Activated CD8-positive, alpha-beta memory T cell treated with anti-CD3 and anti-CD28 coated beads for 1 hour (primary cell): ENCODE measurements at places on chromosomes 13 and 19.

DNA sequence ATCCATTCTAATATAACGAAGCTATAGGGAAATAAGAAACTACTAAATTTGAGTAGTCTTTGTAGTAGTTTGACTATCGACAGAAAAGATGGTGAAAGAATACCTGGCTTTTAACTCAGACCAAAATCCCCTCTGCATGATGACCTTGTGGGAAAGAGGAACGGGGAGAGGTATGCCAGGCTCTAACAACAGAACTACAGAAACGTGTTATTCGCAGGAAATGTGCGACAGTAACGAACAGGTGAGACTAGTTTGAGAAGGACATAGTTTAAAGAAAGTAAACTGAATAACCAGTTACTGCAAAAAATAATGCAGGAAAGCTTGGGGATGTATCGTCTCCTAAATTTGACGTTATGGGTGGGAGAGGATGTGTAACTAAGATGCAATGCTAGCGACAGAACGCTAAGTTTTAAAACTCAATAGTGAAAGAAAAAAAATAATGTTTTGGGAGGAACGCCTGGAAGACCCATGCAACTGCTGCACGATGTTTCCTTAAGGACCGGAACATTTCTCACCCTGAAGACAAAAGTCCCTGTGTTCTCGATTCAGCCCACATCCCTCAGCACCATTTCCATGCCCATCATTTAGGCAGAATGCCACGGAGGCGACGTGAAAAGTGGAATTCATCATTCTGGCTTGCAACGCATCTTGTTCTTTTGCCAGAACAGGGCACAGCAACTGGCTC lies 1.6 kb upstream of the RAP2A start:
- DNase-seq, result no peak

GRCh38 chr13:46211116-46211482 lies 629 bp upstream of the LRRC63 start:
- no peak for DNase-seq

GRCh38 chr19:4979211-4979807 lies 10.4 kb downstream of the KDM4B start:
- no peak for DNase-seq

GRCh38 chr13:110229905-110230563 lies 76.9 kb downstream of the COL4A1 start:
- DNase-seq, result no peak

- DNase-seq, result no peak
These were observed 370.6 kb downstream of the DIAPH3 start for GRCh38 chr13:59793107-59793506.

DNA sequence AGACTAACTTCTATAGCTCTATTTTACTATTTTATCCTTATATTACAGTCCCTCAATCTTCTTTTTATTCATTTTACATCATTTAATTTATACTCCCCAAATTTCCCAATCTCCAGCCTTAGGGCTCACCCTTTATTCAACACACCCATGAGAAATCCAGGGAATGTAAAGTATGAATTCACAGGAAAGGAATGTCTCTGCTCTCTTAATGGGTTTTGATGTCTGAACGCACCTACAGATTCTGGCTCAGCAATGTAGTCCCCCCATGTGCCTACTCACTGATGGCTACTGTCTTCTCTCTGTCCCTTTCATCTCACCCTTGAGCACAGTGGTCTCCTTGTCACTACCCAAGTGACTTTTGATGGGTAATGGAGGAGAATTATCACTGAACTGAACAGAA lies 32.8 kb downstream of the TNFSF13B start:
- DNase-seq, result no peak

- DNase-seq, result no peak
These were observed 834 bp upstream of the ITGBL1 start for GRCh38 chr13:101451641-101452040.

DNA sequence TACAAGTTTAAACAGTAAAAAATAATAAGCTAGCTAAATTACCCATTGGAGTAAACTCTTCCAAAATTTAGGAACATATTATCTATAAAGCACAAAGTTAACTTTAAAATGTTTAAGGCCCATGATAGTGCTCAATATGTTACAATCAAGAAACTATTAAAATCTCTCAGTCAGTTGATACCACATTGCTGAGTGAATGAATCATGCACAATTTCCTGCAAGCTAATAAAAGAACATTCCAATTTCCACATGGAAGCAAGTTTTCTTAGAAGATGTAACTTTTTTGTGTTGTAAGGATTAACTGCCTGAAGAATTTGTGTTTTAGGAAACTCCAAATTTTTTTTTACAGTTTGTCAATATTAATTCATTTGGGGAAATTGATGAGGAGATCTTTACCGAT lies 666.6 kb downstream of the SLITRK1 start:
- no peak for DNase-seq

DNA sequence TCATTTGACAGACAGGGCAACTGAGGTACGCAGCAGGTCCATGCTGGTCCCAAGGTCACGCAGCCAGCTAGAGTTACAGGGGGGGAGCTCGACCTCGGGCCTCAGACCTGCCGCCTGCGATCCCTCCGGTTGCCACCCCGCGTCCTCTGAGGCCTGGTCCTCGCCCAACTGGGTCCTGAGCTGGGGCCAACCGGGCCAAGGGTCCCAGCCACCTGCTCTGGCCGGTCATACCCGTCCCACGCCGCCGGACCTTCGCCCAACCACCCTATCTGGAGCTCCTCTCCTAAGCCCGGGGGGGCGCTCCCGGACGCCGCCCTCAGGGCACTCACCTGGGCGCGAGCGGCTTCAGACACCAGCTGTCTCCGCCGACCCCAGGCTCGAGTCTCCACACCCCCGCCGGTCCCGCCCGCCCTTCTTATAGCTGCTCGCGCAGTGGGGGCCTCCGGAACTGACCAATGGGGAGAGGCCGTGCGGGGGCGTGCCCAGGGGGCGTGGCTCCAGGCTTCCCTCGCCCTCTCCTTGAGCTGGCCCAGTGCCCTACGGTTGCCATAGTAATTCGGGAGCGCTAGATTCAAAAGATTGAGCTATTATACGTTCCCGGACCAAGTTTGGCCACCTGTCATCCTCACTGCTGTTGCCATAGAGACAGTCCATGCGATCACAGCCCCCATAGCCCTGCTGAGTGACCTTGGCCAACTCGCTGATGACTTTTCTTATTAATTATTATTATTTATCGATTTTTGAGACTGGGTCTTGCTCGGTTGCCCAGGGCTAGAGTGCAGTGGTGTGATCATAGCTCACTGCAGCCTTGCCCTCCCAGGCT lies at the start of gene PLIN5:
PLIN5 (minus strand) TSS at position 389 of the 823 bp plus-strand sequence. CDS start 1,150 bp downstream, outside the sequence.
- DNase-seq, result no peak

- DNase-seq, result no peak
These were observed 4.5 kb downstream of the MZF1 start for GRCh38 chr19:58568453-58569130.

- DNase-seq, result no peak
These were observed 168.8 kb upstream of the ZNF507 start for GRCh38 chr19:32176591-32176990.

GRCh38 chr13:29109987-29110386 lies 289.8 kb downstream of the MTUS2 start:
- no peak for DNase-seq

- no peak for DNase-seq
These were observed 58.3 kb downstream of the MBNL2 start for GRCh38 chr13:97280478-97280877.

- DNase-seq, result no peak
These were observed 47.3 kb downstream of the LATS2 start for GRCh38 chr13:21014139-21014501.

DNA sequence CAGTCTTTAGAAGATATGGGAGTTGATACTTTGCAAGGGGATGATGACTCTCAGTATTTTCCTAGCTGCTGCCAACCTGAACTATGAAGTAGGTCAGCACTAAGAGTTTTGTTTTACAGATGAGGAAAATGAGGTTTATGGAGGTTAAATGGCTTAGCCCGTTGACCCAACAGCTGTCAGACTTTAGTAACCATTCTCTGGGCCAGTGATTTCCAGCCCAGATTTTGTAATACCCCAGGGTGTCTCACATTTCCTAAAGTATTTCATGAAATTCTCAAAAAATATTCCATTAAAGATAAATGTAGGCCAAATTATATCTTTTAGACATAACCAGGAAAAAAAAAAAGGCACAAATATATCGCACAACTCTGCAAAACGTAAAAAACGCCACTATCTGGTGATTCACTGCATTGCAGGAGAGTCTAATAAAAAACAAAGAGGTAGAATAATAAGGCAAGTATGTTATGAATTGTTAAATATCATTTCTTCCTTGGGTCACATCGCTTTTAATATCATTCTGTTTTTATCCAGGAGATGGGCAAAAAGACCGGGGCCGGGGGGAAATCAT lies 112.5 kb downstream of the DACH1 start:
- DNase-seq, result no peak

DNA sequence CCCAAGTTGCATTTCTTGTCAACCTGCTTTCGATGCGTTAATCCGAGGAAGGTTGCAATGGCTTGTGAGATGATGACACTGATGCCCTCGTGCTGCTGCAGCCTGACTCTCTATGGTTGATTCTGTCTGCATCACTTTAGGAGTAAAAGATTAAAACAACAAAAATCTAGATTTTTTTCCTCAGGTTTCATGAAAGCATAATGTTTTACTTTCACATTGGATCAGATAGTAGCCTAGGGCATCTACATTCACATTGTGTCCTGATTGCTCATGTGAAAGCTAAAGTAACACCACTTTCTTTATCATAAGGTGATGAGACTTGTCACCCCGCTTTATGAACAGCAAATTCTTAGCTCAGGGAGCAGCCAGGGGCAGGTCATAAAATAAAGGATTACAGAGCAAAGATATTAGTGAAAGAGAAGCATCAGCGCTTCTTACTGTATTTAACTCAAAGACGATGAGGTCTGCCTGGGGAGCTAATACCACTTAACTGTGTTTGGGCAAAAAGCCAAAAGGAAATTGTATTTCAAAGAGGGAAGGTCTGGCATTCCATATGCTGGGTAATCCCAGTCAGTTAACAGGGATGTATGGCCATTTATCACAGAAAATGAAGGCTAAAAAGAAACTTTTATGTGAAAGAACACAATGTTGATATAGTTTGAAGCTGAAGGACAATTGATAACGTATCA lies 270.5 kb downstream of the GPC6 start:
- no peak for DNase-seq

DNA sequence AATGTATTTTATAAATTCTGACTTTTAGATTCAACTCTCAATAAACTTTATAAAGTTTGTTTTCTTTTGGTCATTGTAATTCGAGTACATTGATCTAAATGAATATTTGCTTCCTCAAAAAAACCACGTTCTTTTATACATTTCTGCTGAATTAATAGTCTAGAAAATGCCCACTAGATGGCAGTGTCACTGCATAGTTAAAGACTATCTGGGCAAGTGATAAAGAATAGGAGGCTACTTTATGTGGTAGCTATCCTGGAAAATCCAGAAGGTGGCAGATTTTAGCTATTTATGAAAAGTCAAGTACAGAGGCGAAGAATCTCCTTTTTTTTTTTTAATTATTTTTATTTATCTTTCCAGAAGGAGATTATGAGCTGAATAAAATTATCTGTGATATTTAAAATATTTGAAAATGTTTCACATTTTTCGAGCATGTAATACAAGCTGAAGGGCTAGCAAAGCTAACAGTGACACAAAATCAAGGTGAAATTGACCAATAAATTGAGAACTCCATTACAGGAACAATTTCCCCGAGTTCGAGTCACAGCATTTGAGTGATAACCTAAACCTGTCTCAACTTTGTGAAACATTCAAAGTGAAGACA lies 221.8 kb downstream of the OLFM4 start:
- DNase-seq, result no peak

GRCh38 chr13:107452833-107453232 lies 762.5 kb downstream of the LIG4 start:
- DNase-seq, result no peak

DNA sequence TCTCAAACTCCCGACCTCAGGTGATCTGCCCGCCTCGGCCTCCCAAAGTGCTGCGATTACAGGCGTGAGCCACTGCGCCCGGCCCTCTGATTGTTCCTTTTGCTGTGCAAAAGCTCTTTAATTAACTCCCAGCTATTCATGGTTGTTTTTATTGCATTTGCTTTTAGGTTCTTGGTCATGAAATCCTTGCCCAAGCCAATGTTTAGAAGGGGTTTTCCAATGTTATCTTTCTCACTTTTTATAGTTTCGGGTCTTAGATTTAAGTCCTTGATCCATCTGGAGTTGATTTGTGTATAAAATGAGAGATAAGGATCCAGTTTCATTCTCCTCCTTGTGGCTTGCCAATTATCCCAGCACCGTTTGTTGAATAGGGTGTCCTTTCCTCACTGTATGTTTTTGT lies 19.2 kb upstream of the GRTP1 start:
- no peak for DNase-seq

GRCh38 chr19:38099966-38100365 lies 124.1 kb downstream of the DPF1 start:
- no peak for DNase-seq
